ENCODE measurements at places on chromosomes 7 and 10. TPM values are rescaled to one million over a fixed set of nuclear protein-coding genes. Genes with fewer than 3 reads are reported as not detected.

Gene TTYH3
- total RNA-seq = 46.8 TPM

Gene C10orf53
- not detected for total RNA-seq

Gene CALML5
- not detected for total RNA-seq

Gene GIMAP5
- total RNA-seq = not detected

Gene ANKRD1
- total RNA-seq = 0.58 TPM

Gene FKBP6
- total RNA-seq = not detected

Gene PRRT4
- total RNA-seq = not detected

Gene MAGI2
- 1.7 TPM for total RNA-seq

Gene PDLIM1
- total RNA-seq = 34.9 TPM

Gene TFR2
- total RNA-seq = not detected

Gene RELN
- 0.29 TPM for total RNA-seq

Gene IDI2
- not detected for total RNA-seq

Gene SPDYE5
- not detected for total RNA-seq

Gene PNLIPRP2
- not detected for total RNA-seq

Measured in myometrial cell (primary cell).